ENCODE measurements at places on chromosomes 1 and 21.

- DNase-seq, result no peak
Measured at GRCh38 chr1:62823556-62823955, 39.6 kb downstream of the ATG4C start.

DNA sequence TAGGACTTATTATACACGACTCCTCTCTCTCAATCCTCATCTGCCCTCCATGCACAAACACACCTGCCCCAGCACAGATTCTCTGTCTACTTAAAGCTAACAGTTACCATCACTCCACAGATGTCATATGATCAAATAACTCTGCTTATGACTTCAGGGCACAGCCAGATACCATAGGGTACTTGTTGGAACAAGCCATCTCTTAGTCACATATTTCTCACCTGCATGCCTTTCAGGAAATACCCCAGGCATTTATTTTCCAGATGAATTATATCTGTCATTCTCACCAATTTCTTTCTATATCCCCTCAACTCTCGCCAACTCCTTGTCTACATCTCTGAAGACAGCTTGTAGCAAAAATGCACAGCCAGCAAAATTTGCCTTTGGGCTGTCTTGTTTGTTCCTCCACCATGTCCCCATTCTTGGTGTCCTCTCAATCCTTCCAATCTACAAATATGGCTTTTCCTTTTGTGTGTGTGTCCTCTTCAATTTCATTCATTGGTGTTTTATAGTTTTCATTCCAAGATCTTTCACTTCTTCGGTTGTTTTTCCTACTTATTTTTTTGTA is 353.9 kb upstream of the CAMK1G start:
- DNase-seq, result no peak

- no peak for DNase-seq
Measured at GRCh38 chr1:176932114-176933104, 232.1 kb downstream of the ASTN1 start.

- DNase-seq, result no peak
Measured at GRCh38 chr1:16267690-16268180, 30.8 kb upstream of the CPLANE2 start.

DNA sequence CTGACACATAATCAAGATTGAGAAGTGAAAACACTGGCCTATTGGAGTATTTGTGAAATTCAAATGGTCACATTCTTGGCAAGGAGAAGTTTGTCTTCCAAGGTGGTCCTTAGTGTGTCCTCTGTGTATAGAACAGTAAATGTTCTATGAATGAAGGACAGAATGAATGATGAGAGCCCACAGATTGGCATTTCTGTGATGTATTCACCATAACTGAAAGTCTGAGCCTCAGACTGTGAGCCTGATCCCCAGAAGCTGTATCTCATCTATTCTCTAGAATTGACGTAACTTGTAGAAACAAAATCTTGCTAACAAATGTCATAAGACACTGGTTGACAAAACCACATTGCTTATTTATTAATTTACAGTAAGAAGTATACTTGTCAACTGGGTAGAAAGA is 111.5 kb upstream of the ETV3 start:
- DNase-seq, result no peak

DNA sequence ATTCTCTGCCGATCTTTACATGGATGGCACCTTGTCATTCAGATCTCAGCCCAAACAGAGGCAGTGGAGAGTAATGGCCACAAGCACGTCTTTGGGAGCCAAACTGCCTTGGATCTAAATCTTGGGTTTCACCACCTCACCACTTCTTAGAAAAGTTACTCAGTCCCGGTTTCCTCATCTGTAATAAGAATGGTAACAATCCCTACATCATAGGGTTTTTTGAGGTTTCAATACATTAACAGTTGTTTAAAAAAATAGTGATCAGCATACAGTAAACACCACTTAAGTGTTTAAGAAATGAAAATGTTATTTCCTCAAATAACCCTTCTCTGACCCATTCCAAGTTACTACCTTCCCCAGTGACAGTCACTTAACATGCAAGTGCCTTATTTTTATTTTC is 38.5 kb upstream of the KCNA3 start:
- no peak for DNase-seq

- DNase-seq, result no peak
Measured at GRCh38 chr21:18070392-18070791, 174.2 kb upstream of the CHODL start.

GRCh38 chr1:5885471-5886139 is 106.6 kb downstream of the NPHP4 start:
- no peak for DNase-seq

- DNase-seq, result no peak
Measured at GRCh38 chr1:200525090-200525987, 95.2 kb downstream of the KIF14 start.

DNA sequence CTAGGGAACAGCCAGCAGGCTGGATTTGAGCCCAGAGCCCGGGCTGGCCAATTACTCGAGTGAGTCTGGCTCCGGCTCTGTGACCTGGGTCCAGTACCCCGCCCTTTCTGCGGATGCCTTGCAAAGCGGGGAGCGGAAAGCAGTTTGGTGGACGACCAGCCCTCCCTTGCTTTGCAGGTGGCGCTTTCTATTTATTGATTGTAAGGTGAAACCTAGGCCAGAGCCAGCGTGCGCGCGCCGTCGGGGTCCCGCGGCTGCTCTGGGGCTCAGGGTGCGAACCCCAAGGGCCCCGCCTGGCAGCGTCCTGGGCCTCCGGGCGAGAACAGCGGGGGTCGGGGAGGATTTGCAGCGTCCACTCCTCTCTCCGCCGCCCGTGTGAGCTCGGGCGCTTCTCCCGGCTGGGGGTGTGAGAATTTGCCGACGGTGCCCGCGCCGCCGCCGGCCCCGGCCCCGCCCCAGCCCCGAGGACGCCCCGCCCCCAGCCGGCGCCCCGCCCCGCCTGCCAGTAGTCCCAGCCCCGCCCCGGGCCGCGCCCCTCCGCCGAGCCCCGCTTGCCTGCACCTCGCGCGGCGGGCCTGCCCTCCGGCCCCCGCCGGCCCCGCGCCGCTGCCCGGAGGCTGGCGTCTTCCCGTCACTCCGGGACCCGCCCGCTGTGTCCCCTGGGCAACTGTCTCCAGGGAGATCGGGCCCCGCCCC is 37.6 kb downstream of the PIK3CD start:
- DNase-seq, result peak; percentile 76

- no peak for DNase-seq
Measured at GRCh38 chr1:151447696-151448095, 11.6 kb downstream of the POGZ start.

DNA sequence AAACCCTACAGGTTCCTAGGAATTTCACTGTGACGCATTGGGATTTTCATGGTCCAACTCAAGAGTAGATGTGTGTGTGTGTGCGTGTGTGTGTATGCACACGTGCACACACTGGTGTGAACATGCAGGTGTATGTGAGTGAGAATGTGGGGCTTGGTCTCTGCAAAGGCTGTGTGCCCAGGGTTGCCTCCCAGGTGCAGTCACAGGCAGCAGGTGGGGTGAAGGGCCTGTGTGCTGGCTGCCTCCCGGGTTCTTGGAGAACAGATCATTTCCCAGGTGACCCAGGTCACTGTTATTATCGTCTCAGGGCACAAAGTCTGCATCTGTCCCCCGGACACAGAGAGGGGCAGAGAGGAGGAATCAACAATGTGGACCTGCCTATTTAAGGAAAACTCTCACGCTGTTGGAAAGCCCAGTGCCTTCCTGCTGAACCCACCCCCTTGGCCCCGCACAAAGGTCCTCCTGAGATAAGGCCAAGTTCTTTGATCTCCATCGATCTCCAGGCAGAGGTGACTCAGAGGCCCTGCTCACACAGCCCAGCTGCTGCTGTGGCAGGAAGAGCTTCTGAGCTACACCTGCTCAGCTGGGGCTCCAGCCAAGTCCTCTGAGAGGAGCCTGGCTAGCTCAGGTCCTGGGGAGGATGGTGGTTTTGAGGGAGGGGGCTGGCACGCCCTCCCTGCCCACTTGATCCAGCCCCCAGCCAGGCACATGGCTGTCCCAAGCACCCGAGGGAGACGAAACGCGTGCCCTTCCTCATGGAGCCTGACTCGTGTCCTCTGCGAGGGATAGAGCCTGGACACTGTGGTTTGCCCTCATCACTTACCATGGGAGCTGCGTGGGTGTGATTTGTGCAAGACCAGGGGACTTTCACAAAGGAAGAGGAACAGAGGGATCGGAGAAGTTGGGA is 134.0 kb upstream of the ARHGEF16 start:
- DNase-seq, result no peak

GRCh38 chr1:153546371-153546770 is 765 bp upstream of the S100A4 start:
- DNase-seq, result no peak

- DNase-seq, result no peak
Measured at GRCh38 chr1:67013573-67013972, 40.4 kb downstream of the SLC35D1 start.

- DNase-seq, result no peak
Measured at GRCh38 chr1:82153272-82153629, 352.5 kb downstream of the ADGRL2 start.

DNA sequence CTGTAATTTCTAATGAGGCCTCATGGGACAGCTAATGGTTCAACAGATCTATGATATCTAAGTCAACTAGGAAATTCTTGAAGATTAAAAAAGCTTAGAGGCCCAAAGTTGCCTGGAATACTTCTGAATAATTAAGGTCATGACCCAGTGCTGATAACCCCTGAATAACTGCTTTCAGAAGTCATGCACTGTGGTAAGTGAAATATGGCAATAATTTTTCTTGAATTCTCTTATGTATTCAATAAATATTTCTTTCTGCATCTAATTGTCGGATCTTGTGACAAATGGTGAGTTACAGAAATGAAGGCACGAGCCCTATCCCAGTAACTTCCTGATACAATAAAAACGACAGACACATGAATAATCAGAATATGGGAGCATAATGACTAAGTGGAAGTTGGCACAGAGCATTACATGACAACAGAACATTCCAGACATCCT is 219.3 kb upstream of the GREM2 start:
- no peak for DNase-seq
